ENCODE measurements at places on chromosomes 7 and 10.
A peak's percentile ranks its signal among the peaks of the same experiment; 100 is the strongest.

- H3K4me3 ChIP-seq, result no peak overlapping the region
- peaks cover 15% of the 10 kb centered on the region for H3K4me1 ChIP-seq
- H3K36me3 ChIP-seq, result peaks cover 6% of the 10 kb centered on the region
- H3K27me3 ChIP-seq, result no peaks in the 10 kb centered on the region
Measured at GRCh38 chr10:21813946-21814345, 189.6 kb downstream of the DNAJC1 start.

GRCh38 chr10:28796606-28797512, 119.5 kb downstream of the BAMBI start:
- no peaks in the 10 kb centered on the region for H3K36me3 ChIP-seq
- H3K4me1 ChIP-seq, result no peaks in the 10 kb centered on the region
- no peak overlapping the region for H3K4me3 ChIP-seq
- H3K27ac ChIP-seq, result no peak overlapping the region
- peak; percentile 61 for DNase-seq
- peaks cover 11% of the 10 kb centered on the region for H3K27me3 ChIP-seq

DNA sequence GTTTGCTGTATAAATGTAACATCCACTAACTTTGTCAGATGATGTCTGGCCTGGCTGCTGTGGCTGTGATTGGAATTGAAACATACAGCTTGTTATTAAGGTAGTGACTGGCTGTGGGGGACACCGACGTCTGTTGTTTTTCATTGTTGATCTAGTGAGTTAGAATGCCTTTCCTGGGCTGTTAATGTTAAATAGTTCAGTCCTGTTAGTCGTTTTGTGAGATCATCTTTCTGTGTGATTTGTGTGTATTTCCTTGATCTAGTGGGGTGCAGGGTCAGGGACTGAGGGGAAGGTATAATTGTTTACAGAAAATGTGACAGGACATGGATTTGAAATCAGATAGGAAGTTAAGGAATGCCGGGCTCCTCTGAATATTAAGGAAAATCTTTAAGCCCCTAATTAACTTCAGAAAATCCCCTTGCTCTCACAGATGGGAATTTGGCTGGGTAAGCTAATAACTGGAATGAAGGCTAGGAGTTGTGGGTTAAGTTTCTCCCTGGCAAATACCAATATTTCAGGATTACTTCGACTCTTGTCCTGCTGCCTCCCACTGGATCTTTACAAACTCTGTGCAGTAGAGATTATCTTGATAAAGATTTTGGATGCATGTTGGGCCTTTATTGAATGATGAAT, 163.1 kb downstream of the AUTS2 start:
- no peak overlapping the region for H3K27ac ChIP-seq
- no peaks in the 10 kb centered on the region for H3K4me1 ChIP-seq
- no peaks in the 10 kb centered on the region for H3K27me3 ChIP-seq
- no peak overlapping the region for H3K4me3 ChIP-seq

- no peaks in the 10 kb centered on the region for H3K27me3 ChIP-seq
- peaks cover 16% of the 10 kb centered on the region for H3K4me1 ChIP-seq
- no peak overlapping the region for H3K27ac ChIP-seq
- no peak for DNase-seq
Measured at GRCh38 chr10:23413629-23414089, 25.2 kb upstream of the OTUD1 start.

DNA sequence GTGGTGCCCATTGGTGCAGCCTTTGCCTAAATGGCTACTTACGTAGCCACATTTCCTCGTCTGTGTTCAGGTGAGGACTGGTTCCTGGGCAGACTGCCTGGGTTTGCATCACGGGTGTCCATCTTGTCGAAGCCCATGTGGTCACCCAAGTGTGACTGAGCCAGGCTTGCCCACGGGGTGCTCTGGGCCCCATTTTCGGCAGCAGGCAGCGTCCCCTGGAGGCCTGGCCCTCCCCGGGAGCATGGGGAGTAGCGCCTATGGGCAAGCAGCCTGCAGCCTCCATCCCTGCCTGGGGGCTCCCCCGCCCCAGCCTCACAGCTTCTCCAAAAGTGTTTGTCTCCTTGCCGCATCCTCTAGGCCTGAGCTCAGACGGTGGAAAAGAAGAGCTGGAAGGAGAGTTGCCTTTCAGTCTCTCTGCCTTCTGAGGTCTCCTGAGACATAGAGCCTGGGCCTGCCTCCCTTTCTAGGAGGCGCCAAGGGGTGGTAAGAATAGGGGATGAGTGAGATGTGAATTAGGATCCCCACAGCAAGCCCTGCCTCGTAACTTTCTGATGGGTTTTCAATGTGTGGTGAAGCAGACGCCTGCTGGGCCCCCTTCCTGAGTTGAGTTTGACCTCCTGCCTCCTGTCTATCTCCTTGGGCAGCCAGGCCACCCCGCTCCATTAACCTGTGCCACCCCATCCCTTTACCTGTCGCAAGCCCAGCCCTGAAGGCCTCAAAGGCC, 42.7 kb downstream of the HTRA1 start:
- H3K27ac ChIP-seq, result no peak overlapping the region
- peak overlapping the region; percentile 16 for H3K4me3 ChIP-seq
- no peaks in the 10 kb centered on the region for H3K27me3 ChIP-seq
- peaks cover 82% of the 10 kb centered on the region for H3K36me3 ChIP-seq

GRCh38 chr7:33612442-33612841, 292.9 kb upstream of the BMPER start:
- no peaks in the 10 kb centered on the region for H3K4me1 ChIP-seq
- H3K27ac ChIP-seq, result no peak overlapping the region
- no peak for DNase-seq
- H3K36me3 ChIP-seq, result no peaks in the 10 kb centered on the region

DNA sequence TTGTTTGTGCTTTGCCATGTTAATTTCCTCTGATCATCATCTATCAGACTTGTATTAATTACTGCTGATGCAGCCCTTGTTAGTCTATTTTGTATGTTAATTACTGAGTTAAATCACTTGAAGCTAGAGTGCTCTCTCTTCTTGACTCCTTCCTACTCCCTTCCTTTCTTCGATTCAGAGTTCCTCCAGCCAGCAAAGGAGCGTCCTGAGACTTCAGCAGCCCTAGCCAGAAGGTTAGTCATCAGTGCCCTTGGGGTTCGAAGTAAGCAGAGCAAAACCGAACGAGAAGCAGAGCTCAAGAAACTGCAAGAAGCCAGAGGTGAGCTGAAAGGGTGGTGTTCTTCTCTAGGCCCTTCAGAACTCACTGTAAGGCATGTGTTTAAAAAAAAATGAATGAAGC, 32.1 kb downstream of the LOXL4 start:
- no peak overlapping the region for H3K27ac ChIP-seq
- no peak overlapping the region for H3K4me3 ChIP-seq
- H3K4me1 ChIP-seq, result peaks cover 6% of the 10 kb centered on the region
- no peaks in the 10 kb centered on the region for H3K27me3 ChIP-seq
- no peak for DNase-seq
- H3K36me3 ChIP-seq, result peaks cover 53% of the 10 kb centered on the region

- no peaks in the 10 kb centered on the region for H3K36me3 ChIP-seq
- H3K27me3 ChIP-seq, result peaks cover 8% of the 10 kb centered on the region
- H3K27ac ChIP-seq, result no peak overlapping the region
Measured at GRCh38 chr10:44510379-44511115, 125.7 kb upstream of the CXCL12 start.

- H3K27ac ChIP-seq, result no peak overlapping the region
- H3K27me3 ChIP-seq, result no peaks in the 10 kb centered on the region
- peaks cover 20% of the 10 kb centered on the region for H3K36me3 ChIP-seq
- H3K4me3 ChIP-seq, result no peak overlapping the region
Measured at GRCh38 chr10:101851411-101852116, 8.0 kb upstream of the KCNIP2 start.

DNA sequence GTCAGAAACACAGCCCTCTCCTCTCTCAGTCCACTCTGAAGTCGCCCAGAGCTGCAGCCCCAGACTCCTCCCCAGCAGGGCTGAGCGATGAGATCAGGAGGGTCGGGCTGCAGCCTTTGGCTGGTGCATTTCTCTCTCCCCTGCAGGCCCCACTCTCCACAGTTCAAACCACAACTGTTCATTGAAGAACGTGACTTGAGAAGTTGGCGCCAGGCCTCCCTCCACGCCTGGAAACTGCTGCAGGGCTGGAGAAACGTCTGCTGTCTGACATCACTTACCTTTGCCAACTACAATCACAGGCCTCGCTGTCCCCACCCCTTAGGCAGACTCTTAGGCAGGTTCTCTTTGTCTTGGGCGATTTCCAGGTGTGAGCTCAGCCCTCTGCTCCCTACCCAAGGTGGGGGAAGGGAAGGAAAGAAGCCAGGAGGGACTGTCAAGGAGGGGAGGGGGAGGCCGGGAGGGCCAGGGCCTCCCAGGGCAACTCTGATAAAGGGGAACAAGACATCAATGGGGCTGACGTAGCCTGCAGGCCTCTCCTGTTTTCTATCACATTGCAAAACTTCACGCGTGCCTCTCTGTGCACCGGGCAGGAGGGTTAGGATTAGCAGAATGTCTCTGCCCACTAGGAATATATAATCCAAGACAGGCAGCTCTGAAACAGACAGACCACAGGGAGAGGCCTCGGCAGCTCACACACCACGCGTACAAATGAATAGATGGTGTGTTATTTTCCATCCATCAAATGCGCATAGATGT, 32.7 kb downstream of the CALML5 start:
- H3K4me1 ChIP-seq, result peaks cover 22% of the 10 kb centered on the region
- H3K27me3 ChIP-seq, result no peaks in the 10 kb centered on the region
- peaks cover 18% of the 10 kb centered on the region for H3K36me3 ChIP-seq
- DNase-seq, result peak; percentile 91
- peak overlapping the region; percentile 78 for H3K27ac ChIP-seq

DNA sequence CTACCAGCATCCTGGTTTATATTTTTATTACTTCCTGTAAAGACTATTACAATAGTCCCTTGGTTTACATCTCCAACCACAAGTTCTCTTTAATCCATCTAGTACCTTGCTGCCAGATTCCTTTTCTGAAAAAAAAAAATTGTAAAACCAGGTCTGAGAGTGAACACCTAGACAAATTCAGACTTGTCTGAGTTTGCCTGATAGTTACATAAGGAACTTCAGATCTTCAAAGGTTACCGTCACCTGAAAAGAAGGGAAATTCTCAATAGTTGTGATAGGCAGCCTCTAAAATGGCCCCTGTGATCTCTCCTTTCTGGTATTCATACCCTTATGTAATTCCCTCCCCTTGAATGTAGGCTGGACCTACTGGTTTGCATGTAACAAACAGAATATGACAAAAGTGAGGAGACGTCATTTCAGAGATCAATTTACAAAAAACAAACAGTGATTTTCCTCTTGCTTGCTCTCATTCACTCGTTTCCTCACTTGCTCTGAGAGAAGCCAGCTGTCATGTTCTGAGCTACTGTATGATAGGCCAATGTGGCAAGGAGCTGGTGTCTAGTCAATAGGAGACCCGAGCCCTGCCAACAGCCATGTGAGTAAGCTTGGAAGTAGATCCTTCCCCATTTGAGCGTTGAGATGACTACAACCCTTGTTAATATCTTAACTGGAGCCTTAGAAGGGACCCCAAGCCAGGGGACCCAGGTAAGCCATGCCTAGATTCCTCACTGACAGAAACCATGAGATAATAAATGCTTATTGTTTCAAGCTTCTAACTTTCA, 110.9 kb upstream of the LSM8 start:
- H3K27me3 ChIP-seq, result no peaks in the 10 kb centered on the region
- DNase-seq, result no peak
- no peaks in the 10 kb centered on the region for H3K36me3 ChIP-seq
- peaks cover 43% of the 10 kb centered on the region for H3K4me1 ChIP-seq
- H3K27ac ChIP-seq, result peak overlapping the region; percentile 62
- H3K4me3 ChIP-seq, result no peak overlapping the region

DNA sequence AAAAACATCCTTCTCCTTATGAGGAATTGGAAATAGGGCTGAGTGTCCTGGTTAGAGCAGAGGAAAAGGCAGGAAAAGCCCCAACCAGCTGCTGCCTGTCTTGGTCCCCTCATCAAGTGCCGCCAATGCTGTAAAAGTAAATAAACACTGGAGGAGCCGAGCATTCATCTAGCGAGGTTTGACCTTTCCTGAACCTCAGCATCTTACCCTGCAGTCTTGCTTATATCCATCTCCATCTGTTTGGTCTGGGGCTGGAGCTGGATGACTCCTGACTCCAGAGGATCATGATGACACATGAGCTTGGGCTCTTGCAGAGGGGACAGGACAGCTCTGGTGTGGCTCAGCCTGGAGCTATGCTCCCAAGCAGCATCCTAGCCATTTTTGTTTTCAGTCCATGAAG, 501.1 kb downstream of the TNS3 start:
- H3K27me3 ChIP-seq, result no peaks in the 10 kb centered on the region
- no peaks in the 10 kb centered on the region for H3K36me3 ChIP-seq
- no peak overlapping the region for H3K4me3 ChIP-seq
- DNase-seq, result no peak
- no peaks in the 10 kb centered on the region for H3K4me1 ChIP-seq

- no peak overlapping the region for H3K27ac ChIP-seq
- H3K36me3 ChIP-seq, result no peaks in the 10 kb centered on the region
- H3K4me1 ChIP-seq, result no peaks in the 10 kb centered on the region
- peaks cover 54% of the 10 kb centered on the region for H3K27me3 ChIP-seq
Measured at GRCh38 chr7:50300336-50300735, 4.2 kb upstream of the IKZF1 start.

- DNase-seq, result no peak
- no peak overlapping the region for H3K27ac ChIP-seq
- no peak overlapping the region for H3K4me3 ChIP-seq
Measured at GRCh38 chr10:122659651-122660050, 40.0 kb downstream of the C10orf120 start.

GRCh38 chr10:60570272-60570865, 180.7 kb upstream of the ANK3 start:
- H3K27ac ChIP-seq, result no peak overlapping the region
- no peak overlapping the region for H3K4me3 ChIP-seq
- DNase-seq, result no peak
- H3K27me3 ChIP-seq, result no peaks in the 10 kb centered on the region

DNA sequence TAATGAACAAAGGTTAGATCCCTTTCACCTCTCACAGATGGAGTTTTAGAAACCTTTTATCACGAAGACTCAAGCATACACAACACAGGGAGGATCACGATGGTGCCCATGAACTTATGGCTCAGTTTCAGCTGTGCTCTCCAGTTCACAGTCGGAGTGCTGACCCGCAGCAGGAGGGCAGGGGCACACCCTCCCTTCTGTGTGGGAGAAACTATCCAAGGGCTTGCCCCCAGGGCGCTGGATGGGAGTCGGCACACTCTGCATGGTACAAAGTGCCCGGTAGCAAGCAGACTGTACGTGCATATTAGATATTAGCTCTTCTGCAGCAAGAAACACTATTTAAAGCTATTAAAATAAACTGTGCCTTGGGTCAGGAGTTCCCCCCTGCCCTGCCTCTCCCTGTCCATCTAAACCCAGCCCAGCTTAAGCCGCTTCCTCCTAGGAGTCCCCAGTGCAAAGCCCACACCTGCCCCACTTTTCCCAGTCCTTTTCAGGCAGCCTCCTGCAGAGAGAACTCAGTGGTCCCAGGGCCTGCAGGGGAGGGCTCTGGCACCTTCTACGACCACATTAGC, 76.5 kb downstream of the CHST15 start:
- DNase-seq, result no peak
- no peak overlapping the region for H3K4me3 ChIP-seq
- peaks cover 30% of the 10 kb centered on the region for H3K36me3 ChIP-seq
- H3K27ac ChIP-seq, result no peak overlapping the region

Data from MCF 10A (cell line).